ENCODE measurements at places on chromosomes 7 and 10.

DNA sequence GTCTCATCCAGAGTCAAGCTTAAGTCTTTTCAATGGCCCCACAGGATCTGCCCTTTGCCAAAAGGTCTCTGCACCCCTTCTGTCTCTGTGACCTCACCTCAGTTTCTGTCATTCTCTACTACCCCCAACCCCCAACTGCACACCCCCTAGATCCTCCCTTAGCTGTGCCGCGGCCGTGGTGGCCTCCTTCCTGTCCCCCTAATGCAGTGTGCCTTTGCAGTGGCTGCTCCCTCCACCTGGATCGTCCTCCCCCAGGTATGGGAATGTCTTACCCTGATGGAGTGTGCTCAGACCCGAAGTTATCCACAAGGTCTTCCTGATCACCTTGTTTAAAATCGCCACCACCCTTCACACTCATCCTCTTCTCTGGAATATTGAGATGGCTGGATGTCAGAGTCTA, 9.6 kb downstream of the FGF8 start:
- DNase-seq: no peak

- no peak for DNase-seq
Observed at GRCh38 chr10:68864611-68865010, 36.5 kb upstream of the DDX50 start.

GRCh38 chr7:139994356-139994755, 68.4 kb downstream of the PARP12 start:
- no peak for DNase-seq

- DNase-seq: no peak
Observed at GRCh38 chr7:74175340-74175739, 1.2 kb downstream of the EIF4H start.

DNA sequence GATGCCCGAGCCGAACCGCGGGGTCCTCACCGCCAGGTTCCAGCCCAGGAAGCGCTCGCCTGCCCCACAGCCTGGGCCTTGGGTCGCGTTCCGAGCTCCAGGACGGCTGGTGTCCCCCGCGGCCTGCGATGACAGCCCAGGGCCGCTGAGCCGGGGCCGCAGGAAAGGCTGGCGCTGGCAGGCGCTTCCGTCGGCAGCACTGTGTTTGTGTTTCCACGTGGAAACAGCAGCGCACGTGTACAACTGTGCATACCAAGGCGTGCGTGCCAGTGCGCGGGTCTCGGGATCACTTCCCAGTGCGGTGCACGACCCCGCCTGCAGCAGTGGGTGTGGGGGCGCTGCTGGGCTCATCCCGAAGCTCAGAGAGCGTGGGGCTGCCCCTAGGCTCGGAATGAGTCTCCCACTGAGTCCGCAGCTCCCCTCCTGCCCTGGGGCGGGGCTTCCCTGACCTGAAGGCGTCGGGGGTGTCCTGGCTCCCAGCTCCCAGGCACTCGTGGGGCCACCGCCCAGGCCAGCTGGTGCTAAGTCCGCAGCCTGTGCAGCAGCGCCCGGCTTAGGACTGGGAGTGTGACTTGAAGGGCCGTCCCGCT, 17.2 kb downstream of the AP5Z1 start:
- no peak for DNase-seq

DNA sequence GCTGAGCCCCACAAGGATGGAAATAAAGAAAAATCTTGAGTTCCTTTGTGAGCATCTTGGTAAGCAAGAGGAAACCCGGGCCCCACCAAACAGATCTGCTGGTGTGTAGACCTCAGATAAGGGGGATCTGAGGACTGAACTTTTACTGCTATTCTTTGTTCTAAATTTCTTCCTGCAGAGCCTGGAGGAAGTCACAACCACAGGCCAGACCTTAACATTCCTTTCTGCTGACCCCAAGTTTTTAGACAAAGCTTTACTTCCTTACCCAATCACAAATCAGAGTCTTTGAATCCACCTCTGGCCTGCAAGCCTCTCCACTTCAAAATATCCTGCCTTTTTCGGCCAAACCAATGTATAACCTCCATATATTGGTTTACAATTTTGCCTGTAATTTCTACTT, 352.6 kb upstream of the AUTS2 start:
- no peak for DNase-seq

DNA sequence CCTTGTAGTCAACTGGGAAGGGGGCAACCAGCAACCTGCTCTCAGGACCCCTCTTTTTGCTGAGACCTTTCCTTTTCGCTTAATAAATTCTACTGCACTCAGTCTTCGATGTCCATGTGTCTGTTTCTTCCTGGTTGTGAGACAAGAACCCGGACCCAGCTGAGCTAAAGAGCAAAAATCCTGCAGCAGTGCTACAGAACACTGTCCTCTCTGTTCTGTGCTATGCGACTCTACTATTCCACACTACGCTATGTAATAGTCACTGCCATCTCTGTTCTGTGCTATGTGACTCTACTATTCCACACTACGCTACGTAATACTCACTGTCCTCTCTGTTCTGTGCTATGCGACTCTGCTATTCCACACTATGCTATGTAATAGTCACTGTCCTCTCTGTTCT, 34.3 kb downstream of the DIP2C start:
- no peak for DNase-seq

GRCh38 chr10:124059551-124059950, 33.8 kb downstream of the CHST15 start:
- no peak for DNase-seq

DNA sequence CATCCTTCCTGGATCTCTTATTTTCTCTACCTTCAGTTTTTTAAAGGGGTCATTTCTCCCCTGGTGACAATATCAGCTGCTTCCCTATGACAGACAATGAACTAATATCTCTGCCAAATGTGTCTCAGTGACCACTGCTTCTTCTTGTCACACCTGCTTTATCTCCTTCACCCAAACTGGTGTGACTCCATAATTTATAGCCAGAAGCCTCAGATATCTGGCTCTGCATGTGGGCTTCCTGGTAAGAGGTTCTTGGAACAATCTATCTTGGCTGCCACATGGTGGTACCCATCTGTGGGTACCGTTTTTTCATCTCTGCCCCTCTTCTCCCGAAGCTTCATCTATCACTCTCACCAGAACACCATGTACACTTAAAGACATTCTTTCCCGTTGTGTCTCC, 37.0 kb downstream of the CPVL start:
- DNase-seq: no peak

DNA sequence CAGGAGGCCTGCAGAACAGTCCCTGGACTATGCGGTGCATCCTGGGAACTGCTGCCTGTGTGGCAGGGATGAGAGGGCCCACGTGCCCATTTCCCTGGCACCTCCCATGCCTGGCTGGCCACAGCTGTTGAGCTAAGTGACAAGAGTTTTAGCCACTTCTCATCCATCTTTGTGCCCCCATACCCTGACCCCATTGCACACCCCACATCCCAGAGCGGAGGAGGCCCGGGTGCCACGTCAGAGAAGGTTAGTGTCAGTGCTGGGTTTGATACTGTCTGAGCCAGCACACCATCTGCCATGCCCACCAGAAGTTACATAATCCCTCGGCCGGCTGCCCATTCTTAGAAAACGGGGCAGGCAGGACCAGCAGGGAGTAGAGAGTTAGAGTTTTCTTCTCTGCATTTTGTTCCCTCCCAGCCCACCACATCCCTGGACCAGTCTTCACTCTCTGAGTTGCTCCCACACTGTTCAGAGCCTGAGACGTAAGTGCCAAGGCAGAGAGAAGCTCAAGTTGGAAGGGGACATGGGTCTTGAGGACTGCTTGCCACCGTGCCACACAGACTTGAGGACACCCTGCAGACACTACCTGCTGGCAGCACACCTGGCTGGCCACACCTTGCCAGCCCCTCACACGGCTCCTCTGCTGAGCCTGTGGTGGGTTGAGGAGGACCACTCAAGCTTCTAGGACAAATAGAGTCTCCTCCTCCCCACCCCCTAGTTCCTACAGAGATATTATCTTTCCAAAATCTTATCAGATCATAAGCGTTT, 13.1 kb downstream of the UNC5B start:
- DNase-seq: no peak

DNA sequence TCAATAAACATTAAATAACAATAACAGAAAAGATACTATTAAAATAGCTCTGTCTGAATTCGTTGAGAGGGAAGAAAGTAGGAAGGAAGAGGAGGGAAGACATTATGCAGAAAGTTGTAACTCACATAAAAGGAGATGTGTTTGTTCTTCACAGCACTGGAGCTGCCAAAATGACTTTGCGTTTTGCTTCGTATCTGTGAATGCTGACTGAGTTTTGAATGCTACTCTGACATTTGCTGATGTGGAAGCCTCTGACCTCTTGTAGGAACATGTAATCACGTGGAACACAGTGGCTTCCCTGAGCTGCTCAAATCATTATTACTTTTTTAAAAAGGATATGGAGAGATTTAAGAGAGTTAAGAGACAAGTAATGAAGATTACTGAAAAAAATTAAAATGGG, 15.6 kb upstream of the DGKI start:
- no peak for DNase-seq

DNA sequence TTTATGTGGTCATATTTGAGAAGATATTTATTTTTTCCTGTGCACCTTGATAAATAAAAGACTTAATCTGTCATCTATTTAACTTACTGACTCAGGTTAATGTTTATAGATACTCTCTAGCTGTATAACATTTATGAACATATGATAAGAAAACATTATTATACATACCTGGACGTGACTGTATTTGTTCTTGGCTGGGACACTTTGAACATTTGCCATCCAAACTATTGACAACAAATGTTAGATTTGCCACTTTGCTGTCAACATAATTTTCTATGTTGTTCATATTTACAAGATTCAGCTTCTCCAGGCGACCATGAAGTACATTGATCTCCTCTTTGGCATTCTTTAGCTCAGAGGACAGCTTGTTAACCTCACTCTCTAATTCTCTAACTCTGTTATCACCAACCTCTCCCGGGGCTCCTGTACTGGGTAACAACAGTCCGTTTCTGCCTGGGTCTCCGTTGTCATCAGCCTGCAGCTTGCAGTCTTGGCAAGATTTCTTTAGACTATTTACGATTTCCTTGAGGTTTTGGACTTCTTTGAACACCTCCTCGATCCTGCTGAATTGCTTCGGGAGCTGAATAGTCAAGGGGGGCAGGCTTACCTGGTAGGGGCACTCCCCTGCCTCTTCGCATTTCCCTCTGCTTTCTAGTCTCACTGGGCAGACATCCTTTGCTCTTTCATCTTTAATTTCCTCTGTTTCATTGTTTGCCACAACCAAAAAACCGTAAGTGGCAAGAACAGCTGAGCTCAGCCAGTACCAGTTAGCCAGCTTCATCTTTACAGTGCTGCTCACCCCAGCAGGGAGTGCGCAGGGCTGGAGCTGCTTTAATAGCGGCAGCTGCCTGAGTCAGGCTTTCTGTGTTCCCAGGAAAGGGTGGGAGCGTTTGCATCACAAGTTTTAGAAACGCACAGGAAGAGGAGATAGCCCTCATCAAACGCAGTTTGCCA, at the start of gene FGL2:
TSS of gene FGL2 (minus strand) at position 807 of the 954 bp plus-strand sequence. CDS start at position 781, 26 bp downstream.
- no peak for DNase-seq

DNA sequence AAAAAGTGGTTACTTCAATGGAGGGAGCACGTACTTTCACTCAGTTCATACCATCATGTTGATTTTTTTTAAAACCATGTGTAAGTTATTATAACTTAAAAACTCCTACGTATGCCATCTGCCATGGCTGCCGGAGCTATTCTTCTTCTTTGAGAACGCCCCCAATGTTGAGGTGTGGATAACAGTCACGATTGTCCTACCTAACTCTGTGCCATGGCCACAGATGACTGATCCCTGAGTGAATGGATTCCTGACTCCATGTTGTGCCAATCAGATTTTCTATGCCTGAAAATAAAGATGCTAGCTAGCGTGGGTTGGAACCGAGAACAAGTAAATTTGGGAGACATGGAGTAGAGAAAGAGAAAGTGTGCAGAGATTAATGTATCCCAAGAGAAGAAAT, 5.3 kb downstream of the MCMBP start:
- no peak for DNase-seq

- no peak for DNase-seq
Observed at GRCh38 chr10:124285587-124286527, 132.9 kb downstream of the OAT start.

DNA sequence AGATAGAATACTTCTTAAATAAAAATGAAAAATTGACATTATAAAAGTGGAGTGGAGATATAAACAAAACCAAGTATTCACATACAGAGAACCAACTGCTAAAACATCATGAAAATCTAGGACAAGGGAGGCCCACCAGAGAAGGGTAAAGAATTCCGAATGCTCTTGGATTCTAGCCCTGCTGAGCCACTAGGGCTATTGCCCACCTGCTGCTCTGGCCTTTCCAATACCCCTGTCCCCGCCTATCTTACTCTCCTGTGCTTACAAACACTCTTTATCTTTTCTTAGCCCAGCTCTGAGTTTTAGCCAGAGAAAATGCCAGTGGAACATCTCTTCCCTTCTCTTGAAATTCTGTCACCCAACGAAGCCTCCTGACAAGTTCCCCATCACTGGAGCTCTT, 100.3 kb downstream of the MACC1 start:
- DNase-seq: no peak

- no peak for DNase-seq
Observed at GRCh38 chr7:109498131-109498530, 928.5 kb downstream of the DNAJB9 start.

DNA sequence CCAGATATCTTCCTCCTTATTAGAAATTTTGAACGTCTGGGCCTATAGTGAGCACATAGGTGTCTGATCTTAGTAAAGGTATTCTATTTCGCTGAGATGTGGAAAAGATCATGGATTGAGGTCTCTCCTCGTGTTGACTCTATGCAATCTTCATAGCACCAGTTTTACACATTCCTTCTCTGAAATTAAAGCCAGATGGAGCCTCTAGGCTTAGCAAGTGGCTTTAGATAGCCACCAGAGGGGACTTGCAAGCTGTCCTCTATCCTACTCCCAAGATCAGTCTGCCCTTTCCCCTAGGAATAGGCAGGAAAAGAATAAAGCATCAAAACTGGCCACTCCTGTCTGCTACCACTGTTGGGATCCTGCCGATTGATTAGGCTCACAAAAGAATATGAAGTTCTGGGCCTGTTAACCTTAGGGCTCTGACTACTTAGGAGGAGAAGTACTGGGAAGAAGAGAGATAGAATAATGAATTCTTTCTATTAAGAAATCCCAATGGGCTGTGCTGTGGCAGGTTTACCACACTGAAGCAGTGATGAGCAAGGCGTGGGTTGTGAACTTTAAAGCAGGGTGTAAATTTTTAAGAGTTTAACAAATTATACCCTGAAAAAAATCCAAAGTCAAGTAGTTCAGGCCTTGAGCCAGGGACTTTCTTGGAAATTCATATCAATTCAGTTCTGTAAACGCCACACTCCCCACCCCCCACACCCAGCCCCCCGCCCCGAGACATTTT, 2.2 kb upstream of the STRIP2 start:
- no peak for DNase-seq

DNA sequence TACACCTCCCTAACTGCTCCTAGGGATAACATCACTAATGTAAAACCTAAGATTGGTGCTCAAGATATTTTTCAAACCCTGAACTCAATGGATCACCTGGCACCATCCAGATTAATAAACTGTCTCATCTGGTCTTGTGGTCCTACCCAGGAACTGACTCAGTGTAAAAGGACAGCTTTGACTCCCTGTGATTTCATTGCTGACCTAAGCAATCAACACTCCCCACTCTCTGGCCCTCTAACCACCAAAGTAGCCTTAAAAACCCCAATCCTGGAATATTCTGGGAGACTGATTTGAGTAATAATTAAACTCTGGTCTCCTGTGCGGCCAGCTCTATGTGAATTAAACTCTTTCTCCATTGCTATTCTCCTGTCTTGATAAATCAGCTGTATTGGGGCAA, 6.2 kb upstream of the USP54 start:
- DNase-seq: no peak

GRCh38 chr10:75179657-75180177, 30.9 kb upstream of the VDAC2 start:
- no peak for DNase-seq

Measured in NCI-H2081 treated with DMSO at 0.1 percent for 48 hours (cell line).